Gastrocnemius medialis (tissue), 4 donors: ENCODE measurements at places on chromosomes 16 and 17.
A peak's percentile ranks its signal among the peaks of the same experiment; 100 is the strongest.

DNA sequence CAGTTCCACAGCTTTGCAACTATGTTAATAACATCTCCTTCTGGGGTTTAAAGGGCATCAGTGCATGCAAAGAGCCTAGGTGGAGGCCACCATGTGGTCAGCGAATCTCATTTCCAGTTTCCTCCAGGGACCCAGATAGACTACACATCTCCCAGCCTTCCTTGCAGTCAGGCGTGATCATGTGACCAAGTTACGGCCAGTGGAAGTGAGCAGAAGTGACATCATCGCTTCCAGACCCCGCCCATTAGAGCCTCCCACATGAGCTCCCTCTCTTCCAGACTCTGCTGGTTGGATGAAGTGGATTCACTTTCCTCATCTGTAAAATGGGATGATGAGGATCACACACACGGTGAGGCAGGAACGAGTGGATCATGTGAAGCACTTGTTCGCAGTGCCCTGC is 27.4 kb upstream of the KDM8 start:
- no peak for DNase-seq

DNA sequence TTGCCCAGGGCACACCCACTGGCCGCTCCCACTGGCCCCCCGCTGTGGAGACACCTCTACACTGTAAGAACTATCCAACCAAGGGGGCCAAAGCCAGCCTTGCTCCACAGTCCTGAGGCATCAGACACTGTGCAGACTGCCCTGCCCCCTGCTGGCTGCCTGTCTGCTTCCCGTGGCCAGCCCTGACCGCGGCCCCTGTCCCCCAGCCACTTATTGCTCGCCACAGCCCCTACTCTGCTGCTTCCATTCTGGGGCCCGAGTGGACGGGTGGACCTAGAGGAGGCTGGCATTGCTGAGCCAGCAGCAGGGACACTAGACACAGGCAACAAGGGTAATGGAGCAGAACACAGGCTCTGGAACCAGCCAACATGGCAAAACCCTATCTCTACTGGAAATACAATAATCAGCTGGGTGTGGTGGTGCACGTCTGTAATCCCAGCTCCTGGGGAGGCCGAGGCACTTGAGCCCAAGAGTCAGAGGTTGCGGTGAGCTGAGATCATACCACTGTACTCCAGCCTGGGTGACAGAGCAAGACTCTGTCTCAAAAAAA is 19.7 kb upstream of the LRRC37A3 start:
- DNase-seq: no peak

DNA sequence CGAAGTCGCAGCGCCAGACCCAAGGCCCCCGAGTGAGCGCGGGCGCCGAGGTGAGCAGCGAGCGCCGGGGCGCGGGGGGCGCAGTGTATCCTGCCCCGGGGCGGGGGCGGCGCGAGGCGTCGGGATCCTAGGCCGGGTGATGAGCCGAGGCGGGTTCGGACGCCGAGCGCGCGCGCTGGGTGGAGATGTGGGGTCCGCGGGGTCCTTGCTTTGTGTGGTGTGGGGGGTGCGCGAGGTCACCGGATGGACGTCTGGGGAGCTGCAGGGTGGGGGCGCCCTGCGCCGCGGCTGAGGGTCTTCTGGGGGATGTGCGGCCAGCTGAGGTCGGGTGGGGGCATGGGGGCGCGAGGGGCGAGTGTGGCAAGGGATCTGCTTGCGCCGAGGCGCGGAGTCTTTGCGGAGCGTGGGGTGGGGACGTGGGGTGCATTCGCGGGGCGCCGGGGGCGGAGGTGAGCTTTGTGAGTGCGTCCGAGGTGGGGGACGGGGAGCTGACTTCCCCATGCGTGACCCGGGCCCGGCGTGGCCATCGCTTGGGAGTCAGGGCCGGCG is 560 bp downstream of the RAI1 start:
- no peak for DNase-seq

- no peak for DNase-seq
These were observed 1.8 kb upstream of the MIF4GD start for GRCh38 chr17:75272848-75273184.

DNA sequence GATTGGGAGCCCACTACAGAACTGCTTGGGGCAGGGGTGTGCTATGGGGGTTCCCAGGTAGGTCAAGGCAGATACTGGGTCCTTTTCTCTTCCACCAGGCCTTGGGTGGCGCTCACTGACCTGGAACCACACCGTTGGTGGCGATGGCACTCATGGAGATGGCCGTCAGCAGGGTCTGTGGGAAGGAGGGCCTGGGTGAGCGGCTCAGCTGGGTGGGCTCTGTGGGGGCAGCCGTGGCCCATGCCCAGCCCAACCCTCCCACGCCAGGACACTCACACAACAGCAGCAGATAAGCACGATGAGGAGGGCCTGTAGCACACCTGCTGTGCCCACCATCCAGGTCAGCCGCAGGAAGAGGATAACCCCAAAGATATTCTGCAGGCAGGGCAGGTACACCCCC is 10.8 kb downstream of the SLC12A4 start:
- DNase-seq: no peak

GRCh38 chr16:47956916-47957315 is 198.9 kb downstream of the ABCC12 start:
- DNase-seq: no peak

- DNase-seq: no peak
These were observed 15.6 kb upstream of the CBFA2T3 start for GRCh38 chr16:88992351-88993165.

- peak; percentile 5 for DNase-seq
These were observed 18.8 kb upstream of the ASGR2 start for GRCh38 chr17:7133424-7133823.

DNA sequence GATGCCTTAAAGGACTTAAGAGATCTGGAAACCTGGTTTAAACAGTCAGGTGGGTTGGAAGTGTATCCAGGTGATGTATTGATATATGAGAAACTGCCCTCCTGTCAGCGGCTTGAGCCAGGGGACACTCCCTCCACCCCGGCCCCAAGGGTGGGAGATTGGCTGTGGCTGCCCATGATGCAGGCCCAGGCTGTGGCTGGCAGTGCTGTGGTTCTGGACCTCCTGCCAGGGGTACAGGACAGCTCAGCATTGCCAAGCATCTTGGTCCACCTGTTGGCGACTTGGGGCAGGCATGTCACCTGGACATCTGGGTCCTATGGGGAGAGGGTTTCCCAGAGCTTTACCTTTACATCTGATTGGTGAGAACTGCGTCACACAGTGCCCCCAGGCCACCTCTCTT is 201.0 kb downstream of the SPECC1 start:
- DNase-seq: no peak

GRCh38 chr17:19338031-19338990 is 24.2 kb downstream of the B9D1 start:
- DNase-seq: peak; percentile 38

GRCh38 chr16:79062821-79063220 is 537.7 kb downstream of the MAF start:
- no peak for DNase-seq

DNA sequence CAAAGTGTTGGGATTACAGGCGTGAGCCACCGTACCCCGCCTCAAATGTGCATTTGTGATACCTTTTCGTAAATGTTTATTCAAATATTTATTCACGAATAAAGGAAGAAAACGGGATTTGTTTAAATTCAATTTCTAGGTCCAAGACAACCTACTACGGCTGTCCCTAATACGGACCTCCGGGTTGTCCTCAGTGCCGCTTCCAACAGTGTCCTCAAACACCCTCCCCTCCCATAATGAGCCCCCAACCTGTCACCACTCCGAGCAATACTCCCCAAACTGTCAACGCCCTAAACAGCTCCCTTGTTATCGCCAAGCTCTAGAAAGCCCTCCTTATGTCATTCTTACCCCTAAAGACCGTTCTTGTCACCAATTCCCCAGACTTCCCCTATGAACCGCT is 539 bp upstream of the GABARAPL2 start:
- DNase-seq: no peak

GRCh38 chr17:71180801-71181385 is 939.9 kb upstream of the SOX9 start:
- no peak for DNase-seq

- DNase-seq: no peak
These were observed 117.4 kb downstream of the IRF8 start for GRCh38 chr16:86016201-86016965.

GRCh38 chr17:49513044-49513395 is 17.9 kb downstream of the NGFR start:
- no peak for DNase-seq

DNA sequence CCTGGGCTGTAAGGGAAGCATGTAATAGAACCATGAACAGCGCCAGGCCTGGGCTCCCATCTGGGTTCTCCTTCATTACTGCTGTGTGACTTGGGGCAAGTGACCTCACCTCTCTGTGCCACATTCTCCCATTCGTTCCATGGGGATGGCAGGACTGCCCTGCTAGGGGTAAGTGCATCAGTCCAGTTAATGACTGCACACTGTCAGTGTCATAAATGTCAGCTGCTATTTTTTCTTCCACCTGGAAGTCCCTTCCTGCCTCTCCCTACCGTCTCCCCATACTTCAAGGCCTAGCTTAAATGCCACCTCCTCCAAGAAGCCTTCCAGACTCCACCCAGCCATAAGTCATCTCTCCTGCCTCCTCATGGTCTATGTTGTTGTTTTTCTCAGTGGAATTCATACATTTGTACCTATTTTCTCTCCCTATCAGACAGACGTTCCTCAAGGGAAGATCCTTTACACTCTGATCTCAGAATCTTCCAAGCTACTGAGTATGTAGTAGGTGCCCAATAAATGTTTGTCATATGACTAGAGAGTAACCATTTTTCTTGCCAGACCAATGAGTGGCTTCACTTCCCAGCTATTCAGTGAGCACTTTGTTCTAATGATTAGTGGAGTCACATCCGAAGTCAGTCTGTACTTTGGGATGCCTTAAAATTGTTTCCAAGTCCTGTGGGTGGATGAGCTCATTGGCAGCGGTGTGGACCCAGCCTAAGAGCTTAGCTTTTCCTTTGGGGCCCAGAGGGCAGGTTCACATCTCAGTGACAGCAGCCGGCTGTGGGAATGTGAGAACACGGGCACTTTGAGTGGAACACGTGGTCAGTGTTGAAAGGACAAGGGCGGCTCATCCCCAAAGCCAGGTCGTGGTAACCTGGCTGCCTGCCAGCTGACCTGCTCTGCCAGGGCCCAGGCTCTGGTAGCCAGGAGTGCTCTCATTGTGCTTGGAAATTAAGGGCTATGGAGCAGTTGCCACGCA is 147.5 kb upstream of the GSE1 start:
- DNase-seq: peak; percentile 93

GRCh38 chr17:49925921-49926320 is 43.1 kb upstream of the DLX4 start:
- DNase-seq: peak; percentile 23

- peak; percentile 78 for DNase-seq
These were observed 18.0 kb downstream of the HDAC5 start for GRCh38 chr17:44105483-44105882.

- DNase-seq: no peak
These were observed 16.5 kb downstream of the SMIM5 start for GRCh38 chr17:75649687-75650086.

GRCh38 chr17:73433501-73433900 is 121.7 kb upstream of the CDC42EP4 start:
- no peak for DNase-seq

DNA sequence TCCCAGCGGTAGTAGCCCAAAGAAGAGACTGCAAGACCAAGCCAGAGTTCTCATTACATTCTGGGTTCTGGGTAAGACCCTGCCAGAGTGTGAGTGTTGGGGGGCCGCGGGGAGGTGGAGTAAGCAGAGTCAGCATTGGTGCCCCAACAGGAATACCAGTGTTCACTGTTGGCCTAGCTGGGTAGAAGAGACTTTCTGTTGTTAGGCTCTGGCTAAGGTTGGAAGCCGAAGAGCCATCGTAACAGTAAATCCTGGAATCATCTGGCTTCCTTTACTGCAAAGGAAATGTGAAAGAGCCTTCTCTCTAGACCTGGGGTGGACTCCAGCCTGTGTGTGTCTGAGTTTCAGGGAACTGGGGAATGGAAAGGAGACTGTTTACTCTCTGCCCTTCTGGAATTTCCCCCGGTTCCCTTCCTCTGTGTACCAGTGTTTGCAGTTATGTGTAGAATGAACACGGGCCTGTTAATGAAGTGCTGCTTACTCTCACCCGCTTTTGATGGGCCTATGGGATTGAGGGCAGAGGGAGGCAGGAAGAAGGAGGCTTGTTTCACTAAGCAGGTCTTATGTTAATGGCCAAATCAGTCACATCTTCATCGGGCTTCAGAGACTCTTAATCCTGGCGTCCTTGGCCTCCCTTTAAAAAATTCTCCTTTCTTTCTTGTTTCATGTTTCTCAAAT is 68.5 kb downstream of the WWP2 start:
- DNase-seq: no peak

GRCh38 chr16:10923650-10924214 is 18.5 kb downstream of the DEXI start:
- DNase-seq: peak; percentile 87

DNA sequence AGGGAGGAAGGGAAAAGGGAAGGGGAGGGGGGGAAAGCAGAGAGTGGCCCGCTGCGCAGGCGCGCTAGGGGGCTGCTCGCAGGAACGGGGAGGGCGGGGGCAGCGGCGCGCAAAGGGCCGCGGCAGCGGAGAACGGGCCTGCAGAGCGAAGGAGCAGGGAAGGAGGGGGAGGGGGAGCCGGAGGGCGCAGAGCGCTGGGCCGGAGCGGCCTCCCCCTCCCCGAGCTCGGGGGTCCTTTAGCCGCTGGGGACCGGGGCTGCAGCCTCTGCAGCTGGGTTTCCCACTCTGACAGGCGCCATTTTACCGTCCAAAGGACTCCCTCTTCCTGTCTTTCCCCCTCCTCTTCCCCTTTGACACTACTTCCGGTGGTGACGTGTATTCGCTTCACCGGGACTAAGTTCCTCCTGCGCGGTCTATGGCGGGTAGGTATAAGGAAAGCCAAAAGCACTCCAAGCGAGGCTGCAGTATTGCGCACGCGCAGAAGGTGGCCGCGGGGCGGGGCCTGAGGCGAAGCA is at the start of gene CTDNEP1:
Gene CTDNEP1 (minus strand): TSS at position 74 of the 515 bp plus-strand sequence. CDS start 438 bp downstream, outside the sequence.
- peak; percentile 99 for DNase-seq

DNA sequence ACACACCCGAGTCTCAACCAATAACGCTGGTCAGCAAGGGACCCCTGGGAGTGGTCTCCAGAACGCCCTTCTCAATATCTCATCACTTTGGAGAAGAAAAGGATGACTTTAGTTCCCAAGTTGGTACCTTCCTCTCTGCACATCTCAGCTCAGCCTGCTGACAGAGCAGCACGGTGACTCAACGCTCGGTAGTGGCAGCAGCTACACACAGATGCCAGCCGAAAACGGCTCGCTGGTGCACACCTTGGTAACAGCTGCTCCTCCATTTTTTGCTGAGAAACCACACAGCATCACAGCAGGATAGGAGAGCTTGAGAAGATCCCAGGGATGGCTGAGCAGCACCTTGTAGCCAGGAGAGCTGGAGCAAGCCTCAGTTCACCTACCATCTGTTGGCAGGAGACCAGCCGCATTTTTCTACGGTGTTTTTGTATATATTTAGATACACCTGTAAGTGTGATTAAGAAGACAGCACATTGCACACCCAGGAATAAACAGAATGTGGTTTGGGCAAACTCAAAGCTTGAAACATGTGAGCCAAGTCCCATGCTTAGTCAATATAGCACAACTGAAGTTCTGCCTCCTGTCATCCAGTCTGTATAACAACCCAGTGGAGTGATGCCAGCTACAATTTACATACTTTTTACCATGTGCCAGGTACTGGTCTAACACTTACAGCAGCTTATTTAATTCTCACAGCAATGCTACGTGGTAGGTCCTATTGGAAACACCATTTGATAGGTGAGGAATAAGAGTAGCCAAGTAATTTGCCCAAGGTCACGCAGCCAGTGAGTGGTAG is 83.8 kb upstream of the ERCC4 start:
- DNase-seq: no peak

- no peak for DNase-seq
These were observed 2.4 kb upstream of the SLC47A2 start for GRCh38 chr17:19718613-19719354.
